Aorta (tissue), 5 donors: ENCODE measurements at places on chromosomes 5 and 9.

DNA sequence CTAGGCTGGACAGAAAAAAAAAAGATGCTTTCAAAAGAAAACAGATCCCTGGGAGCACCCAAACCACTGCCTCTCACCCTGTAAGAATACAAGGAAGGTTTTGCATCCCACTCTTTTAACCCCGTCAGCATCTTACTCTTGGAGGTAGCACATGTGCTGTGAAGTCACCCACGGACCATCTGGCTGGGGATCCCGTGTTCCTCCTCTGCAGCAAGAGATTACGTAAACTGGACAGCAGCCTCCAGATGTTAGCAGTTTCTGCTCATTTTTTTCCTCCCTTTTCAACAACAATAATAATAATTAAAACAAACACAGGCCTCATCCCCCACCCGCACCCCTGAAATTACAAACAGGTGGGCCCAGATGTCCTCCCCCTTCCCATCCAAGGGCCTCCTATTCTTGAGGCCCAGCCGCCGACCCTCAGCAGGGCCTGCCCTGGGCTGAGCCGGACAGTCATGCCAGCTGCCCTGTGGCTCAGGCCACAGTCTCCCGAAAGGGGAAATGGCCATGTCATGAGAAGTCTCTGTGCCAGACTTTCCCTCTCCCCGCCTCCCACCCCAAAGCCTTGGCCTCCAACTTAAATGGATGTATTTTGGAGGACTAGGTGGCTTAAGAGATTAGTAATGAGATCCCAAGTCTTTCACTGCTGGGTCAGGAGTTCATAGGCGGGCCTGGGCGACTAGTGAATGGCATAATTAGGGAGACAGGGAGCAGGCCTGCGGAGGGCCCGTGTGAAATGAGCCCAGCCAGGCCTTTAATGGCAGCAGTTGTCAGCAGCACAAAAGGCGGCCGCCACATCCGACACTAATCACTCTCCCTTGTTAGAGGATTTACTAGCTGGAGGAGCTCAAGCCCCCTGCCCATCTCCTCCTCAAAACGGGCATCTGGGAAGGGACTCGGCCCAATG, 165.1 kb downstream of the PAPPA start:
- DNase-seq = no peak

DNA sequence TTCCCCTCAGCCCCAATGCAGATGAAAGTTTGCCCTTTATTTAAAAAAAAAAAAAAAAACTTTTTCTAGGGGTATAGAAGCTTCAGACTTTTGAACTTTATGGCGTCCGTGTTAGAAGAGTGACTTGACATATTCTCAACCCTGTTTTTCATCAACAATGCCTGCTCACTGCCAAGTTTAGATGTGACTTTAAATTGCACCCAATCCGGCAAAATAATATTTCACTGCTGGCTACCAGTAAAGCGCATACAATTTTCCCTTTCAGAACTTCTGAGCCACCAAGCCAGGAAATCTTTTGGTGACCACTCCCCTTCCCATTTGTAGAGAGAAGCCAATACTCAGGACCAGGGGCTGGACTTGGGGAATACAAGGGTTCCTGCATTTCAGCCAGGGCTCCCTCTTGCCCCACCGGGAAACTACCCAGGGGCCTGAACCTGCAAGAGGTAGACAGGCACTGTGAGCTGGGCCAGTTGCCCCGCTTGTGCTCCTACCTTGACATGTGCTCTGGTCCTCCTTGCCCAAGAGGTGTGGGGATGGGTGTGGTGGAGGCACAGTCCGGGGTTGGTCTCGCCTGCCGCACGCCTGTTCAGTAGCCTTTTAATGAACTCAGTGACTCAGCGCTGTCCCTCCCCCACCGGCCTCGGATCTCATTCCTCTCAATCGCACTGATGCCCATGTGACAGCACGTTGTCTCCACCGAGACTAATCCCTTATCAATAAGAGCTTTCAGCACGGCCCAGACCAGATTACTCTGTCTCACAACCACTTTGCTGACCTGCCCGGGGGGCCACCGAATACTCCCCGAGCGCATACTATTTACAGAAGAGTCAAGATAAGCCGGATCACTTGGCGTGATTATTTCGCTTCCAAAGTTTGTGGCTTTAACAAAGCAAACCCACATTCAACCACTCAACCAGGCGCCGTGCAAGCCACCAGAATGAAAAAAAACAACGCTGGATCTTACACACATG, 226.4 kb downstream of the DCP2 start:
- DNase-seq = no peak

GRCh38 chr9:13274886-13275641, 4.4 kb downstream of the MPDZ start:
- DNase-seq = no peak

GRCh38 chr5:156888520-156888919, 38.4 kb downstream of the PPP1R2B start:
- no peak for DNase-seq

- no peak for DNase-seq
Observed at GRCh38 chr5:61409568-61409967, 77.5 kb downstream of the ZSWIM6 start.

- no peak for DNase-seq
Observed at GRCh38 chr5:109041317-109041716, 293.6 kb downstream of the FER start.

DNA sequence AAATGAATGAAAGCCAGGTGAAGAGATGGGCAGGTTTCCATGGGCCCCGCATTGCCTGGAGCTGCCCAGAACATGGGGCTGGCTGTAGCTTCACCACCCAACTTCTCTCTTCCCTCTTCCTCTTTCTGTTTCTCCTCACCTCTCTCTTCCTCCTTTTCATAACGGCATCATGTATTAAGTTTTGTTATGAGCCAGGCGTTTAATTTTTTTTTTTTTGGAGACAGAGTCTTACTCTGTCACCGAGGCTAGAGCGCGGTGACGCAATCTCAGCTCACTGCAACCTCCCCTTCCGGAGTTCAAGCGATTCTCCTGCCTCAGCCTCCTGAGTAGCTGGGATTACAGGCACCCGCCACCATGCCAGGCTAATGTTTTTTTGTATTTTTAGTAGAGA, 13.0 kb upstream of the SPINK4 start:
- DNase-seq = peak; percentile 86

GRCh38 chr9:5326893-5327548, 12.7 kb downstream of the RLN1 start:
- no peak for DNase-seq

GRCh38 chr5:73729329-73729728, 103.3 kb downstream of the ARHGEF28 start:
- no peak for DNase-seq

- DNase-seq = no peak
Observed at GRCh38 chr5:11385901-11386293, 518.3 kb downstream of the CTNND2 start.

DNA sequence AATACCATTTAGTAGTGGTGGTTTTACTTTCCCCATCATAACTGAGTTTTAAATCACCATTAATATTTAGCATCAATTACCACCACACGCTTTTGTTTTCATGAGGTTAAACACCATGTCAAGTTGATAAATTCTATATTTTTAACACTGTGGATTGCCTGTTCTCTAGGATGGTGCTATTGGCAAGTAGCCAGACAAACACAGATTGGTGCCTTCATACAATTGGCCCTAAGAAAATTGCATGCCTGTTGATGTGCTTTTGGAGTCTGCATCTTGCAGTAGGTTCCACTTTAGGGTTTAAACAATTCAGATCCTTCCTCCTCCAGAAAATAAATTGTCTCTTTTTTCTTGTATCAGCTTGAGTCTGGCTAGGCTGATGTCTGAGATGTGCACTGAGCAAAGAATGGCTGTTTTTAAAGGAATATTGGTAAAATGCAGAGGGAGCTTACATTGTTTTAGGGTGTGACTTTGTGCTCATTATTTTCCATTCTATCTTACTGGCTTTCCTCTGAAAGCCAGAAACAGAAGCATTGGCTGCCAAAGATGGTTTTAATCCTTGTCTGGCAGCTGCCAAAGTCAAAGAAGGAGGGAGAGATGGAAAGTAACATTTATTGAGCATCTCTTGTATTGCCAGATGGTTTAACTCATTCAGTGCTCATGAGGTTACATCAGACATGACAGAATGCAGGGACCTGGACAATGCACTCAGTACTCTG, 19.6 kb upstream of the MAN2A1 start:
- no peak for DNase-seq

GRCh38 chr9:105637787-105638395, 24.4 kb upstream of the TAL2 start:
- no peak for DNase-seq

DNA sequence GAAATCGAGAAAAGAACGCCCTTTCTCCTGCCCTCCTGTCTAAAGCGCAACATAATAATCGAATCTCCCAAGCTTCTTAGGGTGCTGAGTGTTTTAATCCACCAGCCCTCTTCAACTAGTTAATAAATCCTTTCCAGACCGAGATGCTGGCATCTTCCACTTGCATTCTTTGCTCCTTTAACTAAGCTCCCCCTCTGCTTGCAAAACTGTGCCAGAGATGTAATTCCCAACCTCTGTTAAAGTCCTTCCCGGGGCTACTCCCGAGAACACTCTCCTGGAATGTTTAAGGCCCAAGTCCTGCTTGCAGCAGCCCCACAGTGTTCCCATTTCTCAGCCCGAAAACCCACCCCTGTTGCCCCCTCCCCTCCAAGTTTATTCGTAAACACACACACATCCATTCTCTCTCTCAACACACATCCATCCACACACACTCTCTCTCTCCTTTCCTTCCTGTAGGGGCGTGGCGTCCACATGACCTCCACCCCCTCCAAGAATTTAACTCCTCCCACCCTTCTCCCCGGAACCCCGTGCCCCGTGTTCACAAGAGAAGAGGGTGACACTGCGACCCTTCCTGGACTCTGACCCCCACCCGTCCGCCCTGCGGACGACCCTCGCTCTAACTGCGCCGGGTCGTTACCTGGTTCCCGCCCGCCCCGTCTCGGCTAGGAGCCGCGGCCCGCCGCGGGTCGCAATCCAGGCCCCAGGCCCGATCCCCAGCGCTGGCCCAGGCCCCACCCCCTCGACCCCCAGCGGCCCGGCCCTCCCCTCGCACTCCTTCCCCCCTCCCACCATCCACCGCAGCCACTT, 7.0 kb upstream of the MGAT1 start:
- peak; percentile 95 for DNase-seq

- no peak for DNase-seq
Observed at GRCh38 chr9:125323615-125324014, 62.0 kb downstream of the GAPVD1 start.

- peak; percentile 68 for DNase-seq
Observed at GRCh38 chr5:368183-369084, 46.9 kb downstream of the AHRR start.

DNA sequence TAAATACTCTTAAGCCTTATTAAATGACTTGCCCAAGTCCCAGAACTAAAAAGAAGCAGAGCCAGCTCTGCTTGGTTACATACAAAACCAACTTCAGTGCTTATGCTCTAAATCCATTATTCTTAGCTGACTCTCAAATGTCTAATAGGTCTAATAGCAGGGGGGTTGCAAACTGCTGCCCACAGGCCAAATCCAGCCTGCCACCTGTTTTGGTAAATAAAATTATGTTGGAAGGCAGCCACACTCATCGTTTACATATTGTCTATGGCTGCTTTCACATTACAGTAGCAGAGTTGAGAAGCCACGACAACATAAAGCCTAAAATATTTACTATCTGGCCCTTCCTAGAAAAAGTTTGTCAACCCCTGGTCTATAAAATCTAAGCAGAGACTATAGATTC, 69.0 kb downstream of the KLHL3 start:
- DNase-seq = no peak

DNA sequence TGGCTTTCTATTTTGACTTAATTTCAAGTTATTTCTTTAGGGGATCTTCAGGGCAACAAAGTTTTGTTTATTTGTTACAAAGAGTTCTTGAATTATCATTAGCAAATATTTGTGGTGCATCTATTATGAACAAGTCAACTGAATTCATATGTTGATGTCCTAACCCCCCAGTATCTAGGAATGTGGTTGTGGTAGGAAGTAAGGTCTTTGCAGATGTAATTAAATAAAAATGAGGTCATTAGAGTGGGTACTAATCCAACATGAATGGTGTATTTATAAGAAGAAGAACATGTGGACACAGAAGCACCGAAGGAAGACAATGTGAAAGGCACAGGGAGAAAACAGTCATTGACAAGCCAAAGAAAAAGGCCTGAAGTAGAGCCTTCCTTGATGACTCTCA, 474.0 kb upstream of the DAB2 start:
- no peak for DNase-seq

GRCh38 chr9:116151199-116151598, 2.4 kb upstream of the PAPPA start:
- DNase-seq = no peak

DNA sequence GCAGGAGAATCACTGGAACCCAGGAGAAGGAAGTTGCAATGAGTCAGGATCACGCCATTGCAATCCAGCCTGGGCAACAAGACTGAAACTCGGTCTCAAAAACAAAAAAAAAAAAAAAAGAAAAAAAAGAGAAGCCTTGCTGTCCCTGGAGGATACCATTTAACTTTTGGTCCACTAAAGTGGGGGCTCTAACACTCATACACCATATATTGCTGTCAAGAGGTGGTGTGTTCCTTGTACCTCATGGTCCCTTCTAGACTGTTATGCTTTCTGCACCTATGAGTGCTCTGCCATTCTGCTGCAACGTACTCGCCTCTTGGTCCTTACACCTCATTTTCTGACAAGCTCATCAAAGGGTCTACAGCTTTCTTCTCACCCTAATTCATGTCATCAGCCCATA, 52.2 kb upstream of the ISOC1 start:
- DNase-seq = no peak

DNA sequence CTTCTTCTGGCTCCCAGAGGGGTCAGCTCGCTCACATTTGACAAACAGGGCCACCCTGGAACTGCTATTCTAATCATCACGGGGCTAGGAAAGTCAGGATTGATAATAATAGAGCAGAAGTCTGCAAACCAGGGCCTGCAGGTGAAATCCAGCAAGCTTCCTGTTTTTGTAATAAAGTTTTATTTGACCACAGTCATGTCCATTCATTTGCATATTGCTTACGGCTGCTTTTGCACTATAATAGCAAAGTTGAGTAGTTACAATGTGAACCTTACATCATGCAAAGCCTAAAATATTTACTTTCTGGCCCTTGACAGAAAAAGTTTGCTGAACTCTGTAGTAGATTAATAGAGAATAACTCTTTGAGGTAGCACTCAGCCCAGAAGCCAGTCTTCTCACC, 63.2 kb upstream of the CTXN3 start:
- DNase-seq = no peak

- DNase-seq = no peak
Observed at GRCh38 chr5:123700624-123701287, 188.8 kb downstream of the CSNK1G3 start.

- DNase-seq = no peak
Observed at GRCh38 chr5:3833566-3833965, 237.9 kb downstream of the IRX1 start.

- DNase-seq = no peak
Observed at GRCh38 chr9:72315510-72316311, 49.3 kb downstream of the ZFAND5 start.

DNA sequence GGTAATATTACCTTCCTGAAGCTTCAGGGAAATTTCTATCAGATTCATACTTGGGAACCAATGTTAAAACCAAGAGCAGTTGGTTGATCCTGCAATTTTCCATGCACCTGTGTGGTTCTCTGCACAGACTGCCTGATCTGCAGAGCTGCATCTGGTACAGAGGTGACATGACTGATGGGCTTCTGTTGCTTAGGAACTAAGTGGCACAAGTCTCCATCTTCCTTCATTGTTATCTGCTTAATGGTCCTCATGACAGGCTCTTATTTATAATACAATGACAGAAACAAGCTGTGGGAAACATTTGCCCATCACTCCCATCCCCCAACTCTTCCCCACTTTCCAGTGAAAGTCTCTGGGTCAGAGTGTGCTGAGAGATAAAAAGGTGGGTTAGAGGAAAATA, 799.1 kb downstream of the TAF11L14 start:
- DNase-seq = no peak

- DNase-seq = no peak
Observed at GRCh38 chr5:125484272-125484741, 737.9 kb upstream of the ZNF608 start.

- DNase-seq = peak; percentile 91
Observed at GRCh38 chr5:135208903-135209721, 175.1 kb upstream of the PITX1 start.
